Activated effector memory CD4-positive, alpha-beta T cell treated with anti-CD3 and anti-CD28 coated beads, Interleukin-2, amount 50 U/mL, for 16 hours (primary cell): ENCODE measurements at places on chromosomes 4 and X.

DNA sequence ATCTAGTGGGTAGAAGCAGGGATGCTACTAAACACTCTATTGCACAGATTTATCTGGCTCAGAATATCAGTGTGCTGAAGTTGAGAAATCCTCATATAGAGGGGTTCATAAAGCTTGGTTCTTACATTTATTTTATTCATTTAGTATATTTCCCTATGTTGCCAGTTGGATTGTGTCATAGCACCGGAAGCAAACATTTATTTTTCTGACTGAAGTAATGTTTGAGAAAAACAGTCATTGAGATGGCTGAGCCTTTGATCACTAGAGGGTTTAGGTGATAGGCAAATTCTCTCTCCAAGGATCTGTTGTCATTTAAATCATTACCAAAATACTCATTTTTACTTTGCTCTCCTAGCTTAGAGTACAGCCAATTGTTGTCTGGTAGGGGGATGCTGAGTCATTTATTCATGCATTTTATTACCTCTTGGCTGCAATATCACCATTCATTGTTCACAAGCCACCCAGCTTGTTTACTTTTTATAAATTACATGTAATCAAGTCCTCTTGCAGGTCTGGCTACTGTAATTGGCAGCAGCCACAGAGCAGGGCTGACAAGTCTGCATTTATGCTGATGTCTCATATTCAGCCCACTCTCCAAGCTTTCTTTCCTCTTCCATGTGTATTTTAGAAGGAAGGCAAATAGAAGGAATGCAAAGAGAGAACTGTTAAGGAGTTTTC is 15.2 kb downstream of the GAB1 start:
- no peak for DNase-seq

DNA sequence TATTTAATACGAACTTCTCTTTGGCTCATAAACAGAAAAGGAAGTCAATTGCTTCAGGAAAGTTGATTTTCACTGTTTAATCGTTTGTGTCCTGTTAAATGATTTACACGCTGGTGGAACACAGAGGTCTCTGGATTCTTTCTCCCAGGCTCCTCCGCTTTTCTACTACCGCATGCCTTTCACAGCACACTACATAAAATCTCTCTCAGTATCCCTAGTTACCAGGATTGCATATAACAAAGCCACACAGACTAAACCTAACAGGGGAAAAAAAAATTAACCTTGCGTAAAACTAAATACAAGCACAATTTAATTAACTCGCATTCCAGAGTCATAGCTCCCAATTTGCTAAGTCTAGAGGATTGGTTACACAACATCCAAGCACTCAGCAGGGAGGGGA is 133.9 kb downstream of the CORIN start:
- DNase-seq: no peak

GRCh38 chr4:54542119-54542438 is 115.7 kb upstream of the KIT start:
- no peak for DNase-seq

- DNase-seq: no peak
Measured at GRCh38 chr4:182807767-182808548, 109.2 kb downstream of the DCTD start.

GRCh38 chr4:54359919-54360650 is 131.0 kb downstream of the PDGFRA start:
- DNase-seq: no peak

DNA sequence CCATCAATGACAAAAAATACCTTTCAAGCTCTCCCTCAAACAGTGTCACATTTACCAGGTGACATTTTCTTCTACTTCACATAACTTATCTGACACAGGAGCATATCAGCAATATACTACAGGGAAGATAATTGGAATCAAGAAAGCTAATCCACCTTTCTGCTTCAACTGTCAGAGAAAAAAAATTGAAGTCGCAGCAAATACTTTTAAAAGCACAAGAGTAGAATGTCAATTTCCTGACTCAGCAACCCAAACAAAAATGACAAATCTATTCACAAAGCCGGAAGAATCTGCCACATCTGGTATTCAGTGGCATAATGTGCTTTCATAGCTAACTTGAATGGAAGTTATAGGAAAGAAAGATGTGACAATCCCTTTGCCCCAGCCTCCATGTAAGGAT is 36.7 kb downstream of the AGA start:
- no peak for DNase-seq

DNA sequence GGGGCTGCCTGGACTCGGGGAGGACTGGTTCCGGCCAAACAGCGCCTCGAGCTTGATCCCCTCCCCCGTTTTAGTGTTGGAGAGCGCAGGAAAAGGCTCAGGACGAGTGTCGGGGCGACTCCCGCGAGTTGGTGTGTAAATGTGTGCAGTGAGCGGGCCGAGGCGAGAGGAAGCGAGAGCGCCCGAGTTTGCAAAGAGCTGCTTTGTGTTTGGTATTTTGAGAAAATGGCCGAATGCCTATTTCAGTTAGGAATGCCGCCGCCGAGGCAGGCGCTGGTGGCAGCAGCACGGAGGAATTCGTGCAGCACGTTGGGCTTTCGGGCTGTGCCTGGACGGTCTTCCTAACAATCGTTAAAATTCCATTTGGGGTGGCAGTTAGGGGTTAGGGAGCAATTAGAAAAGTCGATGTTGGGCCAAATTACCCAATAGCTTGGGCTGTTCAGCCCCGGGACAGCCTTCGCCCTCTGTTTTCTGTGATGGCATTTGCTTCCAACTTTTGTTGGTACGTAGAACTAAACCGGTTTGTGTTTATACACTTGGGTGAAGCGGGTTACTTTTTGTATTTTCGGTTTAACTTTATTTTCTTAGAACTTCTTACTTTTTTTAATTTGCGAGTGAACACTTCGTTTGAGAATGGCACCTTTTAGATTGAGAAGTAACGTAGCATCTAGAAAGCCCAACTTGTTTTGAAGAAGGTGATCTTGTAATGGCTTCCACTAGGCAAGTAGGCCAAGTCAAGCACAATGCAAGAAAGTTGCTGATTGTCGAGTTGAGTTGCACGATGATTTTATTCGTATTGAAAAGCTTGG is 1.6 kb downstream of the REST start:
- no peak for DNase-seq

- DNase-seq: no peak
Measured at GRCh38 chr4:125719987-125720386, 405.2 kb downstream of the FAT4 start.

- DNase-seq: no peak
Measured at GRCh38 chr4:112060212-112060611, 85.0 kb upstream of the FAM241A start.

- no peak for DNase-seq
Measured at GRCh38 chrX:64093761-64094160, 111.7 kb downstream of the AMER1 start.

- no peak for DNase-seq
Measured at GRCh38 chr4:123244137-123244536, 152.5 kb upstream of the SPRY1 start.

DNA sequence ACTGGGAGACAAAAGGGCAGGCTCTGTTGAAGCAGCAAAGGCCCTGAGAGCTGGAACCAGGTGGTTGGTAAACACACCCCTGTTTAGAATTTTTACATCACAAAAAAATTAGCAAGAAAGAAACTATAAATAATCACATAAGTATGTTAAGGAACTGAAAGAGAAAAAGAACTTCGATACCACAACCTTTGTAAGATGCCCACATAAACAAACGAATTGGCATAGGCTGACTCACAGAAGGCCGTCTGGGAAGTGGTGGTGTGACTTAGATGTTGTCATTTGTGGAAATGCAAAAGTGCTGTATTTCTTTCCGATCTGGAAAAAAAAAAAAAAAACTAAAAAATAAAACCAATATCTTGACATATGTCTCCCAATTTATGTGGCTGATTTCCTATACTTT is 235.1 kb downstream of the USP46 start:
- no peak for DNase-seq
